ENCODE measurements at places on chromosomes 12 and 14. TPM values are rescaled to one million over a fixed set of nuclear protein-coding genes. Genes with fewer than 3 reads are reported as not detected.

GRCh38 chr14:87049950-87050349 lies 943.0 kb downstream of the GALC start:
- DNase-seq, result no peak

P2RX2 gene
- total RNA-seq, result not detected

DNA sequence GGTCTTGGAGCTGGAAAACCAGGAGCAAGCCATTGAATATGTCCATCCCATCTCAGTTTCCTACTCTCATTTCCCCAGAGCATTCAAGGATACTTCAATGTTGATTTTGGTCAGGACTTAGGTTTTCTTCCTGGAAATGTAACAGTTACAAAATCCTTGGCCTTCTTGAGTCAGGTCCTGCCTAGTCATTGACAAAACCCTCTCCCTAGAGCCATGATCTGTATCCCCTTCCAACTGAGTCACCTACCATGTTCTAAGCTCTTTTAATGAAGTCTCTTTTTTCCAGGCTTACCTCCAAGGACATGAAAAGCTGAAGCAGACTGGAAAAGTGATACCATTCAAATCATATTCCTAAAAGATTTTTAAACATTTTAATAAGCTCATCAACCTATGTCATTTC lies 549.2 kb downstream of the GALC start:
- no peak for DNase-seq

TAS2R31 gene
- total RNA-seq, result 0.27 TPM

GRCh38 chr14:77475432-77476115 lies 17.7 kb downstream of the AHSA1 start:
- no peak for DNase-seq

DNA sequence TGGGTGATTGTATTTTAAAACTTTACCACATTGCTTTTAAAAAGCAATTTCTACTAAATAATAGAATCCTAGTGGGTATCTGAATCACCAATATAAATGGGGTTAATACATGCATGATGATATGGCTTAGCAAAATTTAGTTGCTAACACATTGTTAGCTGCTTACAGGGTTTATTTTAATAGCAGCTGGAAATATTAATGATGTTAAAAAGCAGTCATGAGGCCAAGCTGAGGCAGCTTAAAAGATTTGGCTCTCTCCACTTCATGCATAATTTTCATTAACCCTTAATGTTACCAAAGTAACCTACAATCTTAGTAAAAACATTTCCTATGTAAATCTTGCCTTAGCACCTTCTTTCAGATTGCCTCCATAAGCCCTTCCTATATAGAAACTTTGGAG lies 49.2 kb upstream of the CNOT2 start:
- no peak for DNase-seq
